Activated CD4-positive, alpha-beta T cell treated with anti-CD3 and anti-CD28 coated beads, Interleukin-2, amount 50 U/mL, for 16 hours (primary cell): ENCODE measurements at places on chromosomes 5 and 9.

DNA sequence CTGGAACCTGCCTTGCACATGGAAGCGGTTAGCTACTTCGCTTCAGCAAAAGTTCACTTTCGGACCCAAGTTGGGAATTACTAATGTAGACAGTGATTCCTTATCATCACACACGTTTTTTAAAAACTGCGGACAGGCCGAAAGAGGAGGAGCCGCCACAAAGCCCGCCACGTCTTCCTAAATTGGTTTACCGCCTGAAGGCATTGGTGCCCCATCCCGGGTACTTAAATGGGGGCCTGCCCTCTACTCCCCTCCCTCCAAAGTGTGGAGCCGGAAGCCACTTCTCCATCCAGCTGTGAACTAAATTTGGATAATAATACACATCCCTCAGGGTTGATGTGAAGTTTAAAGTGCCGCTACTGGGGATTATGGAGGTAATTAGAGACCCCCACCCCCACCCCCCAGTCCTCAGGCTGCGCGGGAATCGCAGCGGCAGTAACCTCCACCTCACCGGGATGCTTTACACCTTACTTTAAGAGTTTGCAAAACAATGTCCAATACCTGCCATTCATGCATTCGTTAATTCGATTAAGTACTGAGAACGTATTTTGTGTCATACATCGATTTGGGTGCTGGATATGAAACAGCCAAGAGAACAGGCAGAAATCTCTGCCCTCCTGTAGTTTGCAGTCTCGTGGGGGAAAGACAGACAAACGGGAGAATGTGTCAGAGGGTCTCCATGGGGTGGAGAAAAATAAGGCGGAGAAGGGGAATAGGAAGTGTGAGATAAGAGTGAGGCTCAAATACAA lies 937 bp upstream of the MACROH2A1 start:
- no peak for DNase-seq

GRCh38 chr5:104345222-104346016 lies 782.8 kb upstream of the NUDT12 start:
- DNase-seq: no peak

GRCh38 chr9:110141227-110141793 lies 66.6 kb downstream of the C9orf152 start:
- no peak for DNase-seq

DNA sequence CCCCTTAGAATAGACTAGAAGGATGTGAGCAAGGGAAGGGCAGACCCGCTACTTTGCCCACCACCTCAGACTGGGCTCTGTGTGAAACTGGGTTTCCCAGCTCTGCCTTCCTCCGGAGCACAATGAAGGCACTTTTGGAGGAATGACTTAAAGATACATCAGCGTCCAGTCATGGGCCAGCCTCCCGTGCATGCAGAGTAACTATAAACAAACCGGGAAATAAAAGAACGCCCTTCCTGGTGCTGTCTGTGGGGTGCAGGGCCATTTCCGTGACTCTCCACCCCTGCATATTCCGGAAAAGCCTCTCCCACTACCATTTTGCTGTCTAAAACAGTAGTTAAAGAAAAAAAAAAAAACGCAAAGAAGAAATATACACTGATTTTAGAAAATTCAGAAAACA lies 165.9 kb upstream of the IRX4 start:
- no peak for DNase-seq

DNA sequence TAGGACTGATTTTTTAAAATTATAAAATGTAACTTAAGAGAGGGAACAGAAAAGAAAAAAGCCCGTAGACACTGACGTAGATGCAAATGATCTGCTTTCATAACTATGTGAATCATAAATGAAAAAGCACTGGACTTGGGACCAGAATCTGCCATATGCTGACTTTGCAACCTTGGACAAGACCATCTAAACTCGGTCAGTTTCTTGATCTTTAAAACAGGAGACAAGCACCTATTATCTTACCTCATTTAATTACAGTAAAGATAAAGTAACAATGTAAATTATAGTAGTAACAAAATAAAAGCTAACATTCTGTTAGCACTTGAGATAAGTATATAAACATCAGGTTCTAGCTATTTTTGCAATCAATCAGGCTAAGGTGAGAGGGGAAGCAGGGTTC lies 20.0 kb downstream of the FBXW2 start:
- no peak for DNase-seq

GRCh38 chr9:8784838-8785237 lies 985.3 kb upstream of the DMAC1 start:
- no peak for DNase-seq

DNA sequence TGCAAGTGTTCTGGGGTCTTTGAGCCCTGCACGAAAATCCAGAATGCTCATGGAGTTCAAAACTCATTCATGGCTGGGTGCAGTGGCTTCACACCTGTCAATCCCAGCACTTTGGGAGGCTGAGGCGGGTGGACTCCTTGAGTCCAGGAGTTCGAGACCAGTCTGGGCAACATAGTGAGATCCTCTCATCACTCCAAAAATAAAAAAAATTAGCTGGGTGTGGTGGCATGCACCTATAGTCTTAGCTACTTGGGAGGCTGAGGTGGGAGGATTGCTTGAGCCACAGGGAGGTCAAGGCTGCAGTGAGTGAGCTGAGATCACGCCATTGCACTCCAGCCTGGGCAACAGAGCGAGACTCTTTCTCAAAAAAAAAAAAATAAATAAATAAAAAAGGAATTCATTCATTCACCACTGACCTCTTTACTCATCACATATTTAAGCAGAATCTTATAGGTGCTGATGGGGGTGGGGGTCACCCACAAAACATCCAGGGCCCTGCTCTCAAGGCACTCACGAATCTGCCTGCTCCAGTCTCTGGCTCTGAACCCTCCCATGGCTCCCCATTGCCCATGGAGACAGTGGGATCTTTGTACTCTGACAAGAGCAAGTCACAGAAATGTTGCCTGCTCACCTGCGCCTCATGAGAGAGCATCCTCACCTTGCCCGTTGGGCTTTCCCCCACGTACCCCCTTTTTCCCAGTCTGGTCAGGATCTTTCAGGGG lies 76.7 kb upstream of the IER5L start:
- DNase-seq: no peak

DNA sequence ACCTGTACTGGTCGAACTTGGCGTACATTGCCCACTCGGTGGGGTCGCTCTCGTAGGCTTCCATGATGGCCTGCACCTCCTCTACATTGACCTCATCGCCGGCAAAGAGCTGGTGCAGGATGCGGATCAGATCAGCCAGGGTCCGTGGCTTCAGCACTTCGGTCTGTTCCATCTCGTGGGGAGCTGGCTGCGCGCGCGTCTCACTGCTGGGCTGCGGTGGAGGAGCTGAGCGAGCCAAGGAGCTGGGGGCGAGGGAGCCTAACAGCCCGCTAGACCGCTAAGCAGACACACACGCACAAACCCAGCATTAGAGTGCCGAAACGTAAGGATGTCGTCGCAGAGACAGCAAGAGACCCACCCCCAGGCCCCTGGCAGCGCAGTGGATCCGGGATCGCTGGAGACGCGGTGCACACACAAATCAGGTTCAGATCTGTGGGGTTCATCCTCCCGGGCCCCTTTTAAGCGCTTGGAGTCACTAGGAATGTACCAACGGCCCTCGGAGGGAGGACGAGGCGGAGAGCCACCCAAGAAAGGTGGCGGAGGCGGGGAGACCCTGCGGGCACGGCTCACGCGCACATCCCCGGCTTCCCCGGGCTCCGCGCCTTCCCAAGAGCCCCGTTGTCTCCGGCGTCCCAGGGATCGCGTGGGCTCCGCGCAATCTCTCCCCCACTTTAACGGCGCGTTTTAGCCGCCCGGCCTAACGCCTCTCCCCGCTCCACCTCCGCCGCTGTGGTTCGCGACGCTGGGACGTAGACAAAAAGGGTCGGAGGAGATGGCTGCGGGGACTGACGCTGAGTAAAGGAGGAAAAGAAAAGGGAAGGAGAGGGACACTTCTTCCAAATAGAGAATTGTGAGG lies at the start of gene CDO1:
Gene CDO1, minus strand, starts transcription at position 434 of the 856 bp plus-strand sequence. Its CDS starts 262 bp downstream, at position 172.
- DNase-seq: peak; percentile 26
